ENCODE measurements at places on chromosomes 13 and 19. TPM values are rescaled to one million over a fixed set of nuclear protein-coding genes. Genes with fewer than 3 reads are reported as not detected.
A peak's percentile ranks its signal among the peaks of the same experiment; 100 is the strongest.

DNA sequence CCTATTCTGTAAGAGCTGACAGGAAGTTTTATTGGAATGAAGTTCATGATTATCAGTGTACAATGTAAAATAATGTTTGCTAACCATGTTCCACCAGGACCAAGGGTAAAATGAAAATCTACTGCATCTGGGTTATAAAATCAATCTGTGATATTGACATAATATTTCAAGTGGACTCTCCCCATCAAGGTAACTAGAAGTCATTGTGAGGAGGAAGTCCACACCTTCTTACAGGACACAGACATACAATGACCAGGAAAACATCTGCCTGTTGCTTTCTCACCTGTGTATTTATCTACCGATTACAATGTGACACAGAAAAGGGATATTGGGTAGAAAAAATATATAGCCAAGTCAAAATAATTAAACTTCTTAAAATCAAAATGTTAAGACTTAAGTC is 140.7 kb upstream of the RFC3 start:
- no peak for ATAC-seq

DNA sequence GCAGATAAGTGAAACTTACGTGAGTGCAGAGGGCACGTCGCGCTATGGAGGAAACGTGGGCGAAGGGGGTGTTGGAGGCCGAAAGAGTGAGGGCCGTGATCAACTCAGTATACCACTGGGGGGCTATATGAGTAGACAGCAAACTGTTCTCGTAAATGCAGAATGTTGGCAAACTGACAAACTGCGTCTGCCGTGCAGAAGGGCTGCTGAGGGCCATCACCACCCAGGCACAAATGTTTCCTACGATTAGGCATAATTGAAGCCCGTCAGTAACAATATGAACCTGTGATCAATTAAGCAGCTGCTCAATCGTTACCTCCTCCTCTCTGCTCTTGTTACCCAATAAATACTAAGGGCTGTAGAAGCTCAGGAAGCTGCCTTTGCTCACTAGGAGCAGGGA is 17.3 kb upstream of the MADCAM1 start:
- ATAC-seq: no peak

DNA sequence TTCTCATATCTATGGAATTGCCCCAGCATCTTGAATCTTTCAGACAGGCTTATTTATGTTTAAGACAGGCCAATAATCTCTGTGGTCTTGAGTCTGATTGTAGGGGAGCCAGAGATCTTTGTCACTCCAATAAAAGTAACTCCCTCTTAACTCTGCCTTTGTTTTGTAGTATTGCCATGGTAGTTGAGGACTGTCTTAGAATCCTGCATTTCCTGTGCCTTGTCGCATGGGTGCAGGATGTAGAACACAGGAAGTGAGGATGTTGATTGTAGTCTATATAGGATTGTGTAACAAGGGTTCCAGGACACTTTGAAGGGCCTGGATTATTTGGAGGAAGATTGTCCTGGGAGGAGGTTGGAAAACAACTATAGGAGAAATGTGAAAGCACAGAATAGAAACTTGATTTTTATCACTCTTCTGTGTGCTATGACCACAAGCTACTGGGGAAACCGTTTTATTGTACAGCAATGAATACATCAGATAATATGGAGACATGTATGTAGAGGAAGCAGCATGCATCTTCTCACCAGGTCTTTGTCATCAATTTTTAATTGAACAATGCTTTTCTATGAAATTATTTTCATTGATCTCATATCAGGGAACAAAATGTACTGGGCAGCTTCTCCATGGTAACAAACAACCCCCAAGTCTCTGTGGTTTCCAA is 411.7 kb downstream of the FGF9 start:
- peak; percentile 50 for ATAC-seq

Gene CEACAM6
- total RNA-seq: not detected

DNA sequence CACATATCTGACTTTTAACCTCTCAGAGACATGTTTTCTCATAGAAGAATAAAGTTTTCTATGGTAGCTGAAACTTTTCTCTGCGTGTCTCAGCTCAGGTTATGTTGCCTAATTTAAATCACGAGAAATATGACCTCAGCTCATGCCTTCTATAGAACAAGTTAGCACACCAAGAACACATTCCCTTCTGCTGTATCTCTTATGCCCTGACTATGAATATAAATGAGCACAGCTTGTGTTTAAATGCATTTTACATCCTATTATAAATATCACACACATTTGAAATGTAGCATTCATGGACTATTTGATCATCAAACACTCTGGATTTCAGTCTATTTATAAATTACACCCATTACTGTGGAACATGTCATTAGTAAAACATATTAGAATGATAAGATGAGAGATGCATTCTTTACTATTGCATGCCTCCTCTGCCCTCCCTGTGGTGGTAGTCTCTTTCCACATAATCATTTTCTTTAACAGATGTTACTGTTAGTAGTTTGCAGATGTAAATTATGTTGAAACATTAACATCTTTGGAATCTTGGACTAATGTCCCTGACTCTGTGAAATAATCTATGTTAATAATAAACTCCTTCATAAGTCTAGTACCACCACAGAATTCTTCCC is 2044.9 kb upstream of the PCDH20 start:
- ATAC-seq: no peak

Gene CFAP97D2
- not detected for total RNA-seq

DNA sequence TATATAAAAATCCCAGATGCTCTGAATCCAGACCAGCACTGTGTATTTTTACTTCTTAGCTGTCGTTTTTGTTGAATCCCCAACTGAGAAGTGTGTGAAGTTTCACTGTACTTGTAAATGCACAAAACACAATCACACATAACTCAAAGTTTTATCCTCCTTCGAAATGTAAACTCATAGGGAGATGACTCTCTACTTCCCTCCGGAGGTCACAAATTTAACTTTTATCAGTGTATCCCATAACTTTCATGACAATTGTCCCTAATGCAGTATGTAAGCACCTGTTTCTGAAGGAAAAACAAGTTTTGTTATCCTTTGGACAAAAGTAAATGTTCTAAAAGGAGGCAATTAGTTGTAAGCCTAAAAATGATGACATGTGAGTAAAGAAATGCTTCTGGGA is 665.0 kb upstream of the SLITRK6 start:
- ATAC-seq: no peak

DNA sequence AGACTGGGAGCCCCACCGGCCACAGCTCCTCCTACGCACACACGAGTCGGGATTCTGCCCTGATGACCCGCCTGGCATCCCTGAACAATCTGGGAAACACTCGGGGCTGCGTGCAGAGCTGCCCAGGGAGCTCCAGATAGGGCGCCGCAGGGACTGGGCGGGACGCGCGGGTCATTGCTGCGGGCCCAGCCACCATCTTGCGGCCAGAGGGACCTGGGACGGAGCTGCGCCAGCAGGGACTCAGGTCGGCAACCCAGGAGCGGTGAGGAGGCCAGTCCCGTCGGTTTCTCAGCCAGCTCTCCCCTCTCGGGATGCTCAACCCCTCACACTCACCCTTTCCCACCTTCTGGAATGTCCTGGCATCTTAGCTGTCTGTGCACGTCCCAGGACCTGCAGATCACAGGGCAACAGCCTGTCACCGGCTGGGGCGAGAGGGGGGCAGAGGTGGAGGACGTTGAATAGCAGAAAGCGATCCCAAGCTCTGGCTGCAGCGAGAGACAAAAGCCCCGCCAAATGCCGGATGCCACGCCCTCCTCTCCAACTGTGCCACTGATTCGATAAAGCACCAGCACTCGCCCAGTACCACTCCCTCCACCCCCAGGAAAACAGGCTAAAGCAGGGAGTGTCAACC is 20.4 kb upstream of the ZNF91 start:
- peak; percentile 59 for ATAC-seq

Gene C19orf85
- not detected for total RNA-seq

Gene ZSCAN18
- total RNA-seq: 20.1 TPM

DNA sequence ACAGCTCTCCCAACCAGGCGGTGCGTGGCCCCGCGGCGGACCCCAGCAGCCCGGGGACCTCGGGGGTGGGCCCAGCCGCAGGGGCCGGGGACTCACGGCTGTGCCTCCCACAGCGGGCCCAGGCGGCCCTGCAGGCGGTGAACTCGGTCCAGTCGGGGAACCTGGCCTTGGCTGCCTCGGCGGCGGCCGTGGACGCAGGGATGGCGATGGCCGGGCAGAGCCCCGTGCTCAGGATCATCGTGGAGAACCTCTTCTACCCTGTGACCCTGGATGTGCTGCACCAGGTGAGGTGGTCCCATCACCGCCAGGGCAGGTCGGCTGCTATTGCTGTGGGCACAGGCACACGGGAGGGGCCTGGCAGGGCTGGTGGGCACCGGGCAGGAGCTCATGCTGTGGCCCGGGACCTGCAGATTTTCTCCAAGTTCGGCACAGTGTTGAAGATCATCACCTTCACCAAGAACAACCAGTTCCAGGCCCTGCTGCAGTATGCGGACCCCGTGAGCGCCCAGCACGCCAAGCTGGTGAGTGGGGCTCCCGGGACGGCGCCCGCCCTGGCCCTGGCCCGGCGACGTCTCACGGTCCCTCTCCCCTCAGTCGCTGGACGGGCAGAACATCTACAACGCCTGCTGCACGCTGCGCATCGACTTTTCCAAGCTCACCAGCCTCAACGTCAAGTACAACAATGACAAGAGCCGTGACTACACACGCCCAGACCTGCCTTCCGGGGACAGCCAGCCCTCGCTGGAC is 7.3 kb downstream of the PTBP1 start:
- no peak for ATAC-seq

Gene VSTM1
- total RNA-seq: not detected

- no peak for ATAC-seq
Measured at GRCh38 chr19:10835089-10835753, 791 bp downstream of the TMED1 start.

DNA sequence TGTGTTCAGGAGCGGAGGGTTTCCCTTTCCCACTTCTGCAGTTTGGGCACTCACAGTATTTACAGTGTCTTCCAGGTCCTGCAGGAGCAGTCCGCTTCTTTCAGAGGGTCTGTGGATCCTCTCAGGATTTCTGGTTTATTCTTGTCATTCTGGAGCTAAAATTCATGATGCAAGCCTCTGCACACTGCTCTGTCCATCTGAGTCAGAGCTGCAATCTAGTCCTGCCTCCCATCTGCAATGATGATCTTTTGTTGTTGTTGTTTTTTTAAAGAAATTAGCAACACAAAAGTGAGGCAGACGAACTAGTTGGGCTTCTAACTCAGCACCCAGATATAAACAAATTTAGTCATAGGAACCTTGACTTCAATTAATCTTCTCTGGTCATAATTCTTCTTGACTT is 86.5 kb downstream of the DLEU7 start:
- no peak for ATAC-seq

DNA sequence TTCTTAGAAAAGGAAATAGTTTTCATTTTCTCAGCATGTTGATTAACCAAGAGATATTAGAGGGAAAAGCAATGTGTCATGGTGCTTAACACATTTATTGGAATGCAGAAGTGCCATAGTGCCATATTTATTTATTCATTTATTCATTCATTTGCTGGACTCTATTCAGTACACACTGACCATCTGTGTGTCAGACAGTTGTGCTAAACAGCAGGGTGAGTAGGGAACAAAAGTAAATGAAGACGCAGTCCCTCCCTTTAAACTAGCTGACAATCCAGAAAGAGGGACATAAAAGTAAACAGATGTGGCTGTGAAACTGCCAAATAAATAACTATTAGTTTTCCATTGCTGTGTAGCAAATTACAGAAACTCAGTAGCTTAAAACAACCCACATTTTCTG is 323.7 kb downstream of the MTUS2 start:
- no peak for ATAC-seq

Gene TMEM150B
- 0.56 TPM for total RNA-seq

GRCh38 chr13:101406791-101407190 is 9.5 kb downstream of the NALCN start:
- ATAC-seq: no peak

Gene CGB2
- not detected for total RNA-seq

Gene ZNF823
- 2.8 TPM for total RNA-seq

Gene LRRC63
- 1.0 TPM for total RNA-seq

DNA sequence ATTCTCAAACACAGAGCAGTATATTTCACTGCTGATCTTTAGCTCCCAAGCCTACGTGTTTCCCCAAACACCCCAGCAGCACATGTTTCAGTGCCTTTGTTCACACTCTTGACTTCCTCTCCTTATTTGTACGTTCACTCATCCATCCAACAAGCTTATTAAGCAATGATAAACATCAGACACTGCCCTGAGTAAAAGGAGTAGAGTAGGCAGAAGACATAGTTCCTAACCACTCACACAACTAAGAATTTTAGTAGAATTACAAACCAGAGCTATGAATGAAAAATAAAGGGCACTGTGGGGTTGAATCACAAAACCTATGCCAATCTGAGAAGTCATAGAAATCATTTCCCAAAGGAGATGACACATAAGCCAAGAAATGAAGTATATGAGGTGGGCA is 213.5 kb downstream of the DIAPH3 start:
- no peak for ATAC-seq

Gene SLC10A2
- total RNA-seq: not detected

Gene GIPR
- 32.3 TPM for total RNA-seq

- ATAC-seq: peak; percentile 62
Measured at GRCh38 chr13:48827709-48828108, 148.0 kb upstream of the FNDC3A start.

GRCh38 chr13:51626749-51627148 is 42.5 kb downstream of the WDFY2 start:
- ATAC-seq: no peak

- no peak for ATAC-seq
Measured at GRCh38 chr19:8468761-8469373, 24.1 kb downstream of the HNRNPM start.

- no peak for ATAC-seq
Measured at GRCh38 chr13:60494296-60494695, 97.3 kb downstream of the TDRD3 start.
